ENCODE measurements at places on chromosomes 11 and 22.

GRCh38 chr22:44182588-44183286 is 2.0 kb downstream of the PARVG start:
- DNase-seq: no peak

- DNase-seq: no peak
Observed at GRCh38 chr22:23481369-23481768, 98.7 kb downstream of the IGLL1 start.

DNA sequence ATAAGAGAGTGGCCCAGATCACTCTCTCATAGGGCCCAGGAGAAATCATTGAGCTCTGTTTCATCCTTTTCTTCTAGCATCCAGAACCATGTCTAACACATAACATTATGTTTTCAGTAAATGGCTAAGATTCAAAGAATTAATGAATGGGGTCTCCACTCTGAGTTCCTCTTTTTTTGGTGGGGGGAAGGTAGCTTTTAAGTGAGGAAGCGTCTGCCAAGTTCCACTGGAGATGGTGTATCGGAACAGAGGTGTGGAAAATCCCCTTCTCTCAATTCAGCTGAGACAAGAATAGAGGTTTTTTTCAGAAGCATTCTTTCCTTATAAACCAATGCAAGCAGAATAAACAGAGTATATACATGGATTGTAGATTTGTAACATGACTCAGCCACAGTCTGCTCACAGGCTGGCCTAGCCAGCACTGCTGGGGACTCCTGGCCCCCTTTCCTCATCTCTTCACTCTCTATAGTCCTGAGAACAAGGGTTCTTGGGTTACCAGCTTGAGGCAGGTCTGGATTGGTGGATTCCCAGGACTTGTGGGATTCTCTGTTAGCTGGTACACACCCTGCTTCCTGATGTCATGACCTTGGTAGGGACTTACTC is 97.2 kb downstream of the TRAF6 start:
- no peak for DNase-seq

GRCh38 chr22:45497351-45498145 is 5.1 kb upstream of the FBLN1 start:
- no peak for DNase-seq

- DNase-seq: no peak
Observed at GRCh38 chr11:128467610-128468041, 119.7 kb downstream of the ETS1 start.

DNA sequence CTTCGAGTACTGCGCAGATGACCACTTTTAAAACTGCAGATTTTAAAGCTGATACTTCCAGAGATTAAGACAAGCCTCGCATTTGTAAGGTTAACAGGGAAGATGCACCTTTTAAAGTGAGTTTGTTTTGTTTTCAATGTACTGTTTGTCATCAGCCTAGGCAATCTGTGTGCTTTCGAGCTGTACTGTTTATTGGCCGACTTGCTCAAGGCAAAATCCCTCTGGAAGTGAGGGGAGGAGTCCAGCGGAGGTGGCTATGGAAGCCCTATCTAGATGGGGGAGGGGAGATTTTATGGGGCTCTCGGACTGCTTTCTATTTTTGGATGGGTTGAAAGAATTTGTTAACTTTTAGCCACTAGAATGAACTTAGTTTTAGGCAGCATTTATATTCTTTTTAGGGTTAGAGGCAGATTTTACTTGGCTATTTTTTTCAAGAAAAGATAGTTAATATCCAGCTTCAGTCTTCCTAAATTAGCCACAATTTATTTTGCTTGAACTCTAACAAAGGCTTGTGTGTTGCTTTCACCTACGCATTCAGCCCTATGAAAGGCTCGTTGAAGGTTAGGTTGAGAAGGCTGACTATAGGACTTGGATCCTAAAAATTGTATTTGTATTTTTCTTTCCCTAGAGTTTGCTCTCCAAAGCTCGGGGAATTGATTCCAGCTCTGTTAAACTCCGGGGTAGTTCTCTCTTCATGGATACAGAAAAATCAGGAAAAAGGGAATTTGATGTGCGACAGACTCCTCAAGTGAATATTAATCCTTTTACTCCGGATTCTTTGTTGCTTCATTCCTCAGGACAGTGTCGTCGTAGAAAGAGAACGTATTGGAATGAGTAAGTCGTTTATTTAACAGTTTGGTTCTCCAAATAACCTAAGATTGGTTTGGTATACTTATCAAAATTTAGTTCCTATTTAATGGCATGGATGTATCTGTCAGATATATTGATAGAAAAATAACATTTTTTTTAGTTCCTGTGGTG is 2.1 kb downstream of the WEE1 start:
- DNase-seq: no peak

DNA sequence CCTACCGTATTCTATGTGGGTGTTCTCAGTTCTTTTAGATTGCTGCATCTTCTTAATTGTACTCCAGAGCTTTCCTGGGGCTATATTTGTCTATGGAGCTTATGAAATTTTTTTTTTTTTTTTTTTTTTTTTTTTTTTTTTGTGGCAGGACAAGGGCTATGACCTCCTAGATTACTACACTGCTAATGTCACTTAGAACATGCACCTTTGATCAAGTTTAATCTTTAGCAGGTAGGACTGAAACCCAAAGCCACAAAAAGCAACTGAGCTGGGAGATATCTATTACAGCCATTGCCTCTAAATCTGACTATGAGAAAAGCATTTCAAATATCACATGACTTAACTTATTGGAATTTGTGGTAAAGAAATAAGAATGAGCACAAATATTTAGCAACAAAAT is 21.7 kb upstream of the ABTB2 start:
- DNase-seq: no peak

- DNase-seq: no peak
Observed at GRCh38 chr11:130536106-130537040, 87.9 kb downstream of the ADAMTS15 start.

DNA sequence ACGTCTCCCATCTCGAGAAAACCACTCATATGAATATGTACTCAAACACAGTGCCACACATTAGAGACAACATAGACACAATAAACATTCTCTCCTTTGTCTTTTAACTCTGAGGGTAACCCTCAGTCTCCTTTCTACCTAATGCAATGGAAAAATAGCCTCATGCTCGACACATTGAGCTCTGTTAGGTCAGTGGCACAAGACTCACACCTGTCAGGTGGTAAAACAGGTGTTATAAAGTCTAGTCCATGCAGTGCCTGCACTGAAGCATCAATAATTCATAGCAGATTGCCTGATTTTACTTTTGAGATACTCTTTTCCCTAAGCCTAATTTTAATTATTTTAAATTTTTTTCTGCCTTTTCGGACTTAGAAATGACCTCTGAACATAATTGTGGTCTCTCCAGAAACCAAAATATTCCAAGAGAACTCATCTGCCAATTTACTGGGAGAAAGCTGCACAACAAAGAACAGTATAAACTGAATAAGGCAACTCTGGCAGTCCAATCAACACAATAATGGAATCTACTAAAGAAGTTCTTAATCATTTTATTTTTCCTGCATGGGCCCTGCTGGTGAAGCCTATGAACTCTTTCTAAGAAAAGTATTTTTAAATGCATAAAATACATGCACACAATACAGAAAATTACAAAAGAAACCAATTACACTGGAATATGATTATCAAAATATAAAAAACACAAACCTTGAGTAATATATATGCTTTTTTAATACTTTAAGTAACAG is 9.9 kb downstream of the RDX start:
- DNase-seq: no peak

DNA sequence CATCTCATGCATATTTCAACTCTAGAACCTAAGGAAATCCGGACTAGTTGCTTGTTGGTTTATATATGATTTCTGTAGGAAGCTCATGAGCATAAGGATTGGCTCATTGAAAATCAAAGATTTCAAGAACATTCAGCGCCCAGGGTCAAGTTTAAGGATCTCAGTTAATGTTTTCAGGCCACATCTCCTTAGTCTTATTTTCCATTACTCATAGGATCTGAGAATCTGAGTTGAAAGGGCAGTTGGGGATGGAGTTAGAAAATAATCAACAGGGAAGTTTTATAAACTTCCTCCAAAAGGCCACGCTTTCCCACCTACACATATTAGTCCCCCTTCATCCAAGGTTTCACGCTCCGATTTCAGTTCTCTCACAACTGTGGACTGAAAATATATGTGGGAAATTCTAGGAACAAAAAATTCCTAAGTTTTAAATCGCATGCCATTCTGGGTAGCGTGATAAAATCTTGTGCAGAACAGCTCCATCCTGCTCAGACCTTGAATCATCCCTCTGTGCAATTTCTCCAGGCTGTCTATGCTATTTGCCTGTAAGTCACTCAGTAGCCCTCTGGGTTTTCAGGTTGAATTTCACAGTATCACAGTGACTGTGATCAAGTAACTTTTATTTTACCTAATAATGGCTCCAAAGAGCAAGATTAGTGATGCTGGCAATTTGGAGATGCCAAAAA is 160.2 kb downstream of the KIRREL3 start:
- DNase-seq: no peak

DNA sequence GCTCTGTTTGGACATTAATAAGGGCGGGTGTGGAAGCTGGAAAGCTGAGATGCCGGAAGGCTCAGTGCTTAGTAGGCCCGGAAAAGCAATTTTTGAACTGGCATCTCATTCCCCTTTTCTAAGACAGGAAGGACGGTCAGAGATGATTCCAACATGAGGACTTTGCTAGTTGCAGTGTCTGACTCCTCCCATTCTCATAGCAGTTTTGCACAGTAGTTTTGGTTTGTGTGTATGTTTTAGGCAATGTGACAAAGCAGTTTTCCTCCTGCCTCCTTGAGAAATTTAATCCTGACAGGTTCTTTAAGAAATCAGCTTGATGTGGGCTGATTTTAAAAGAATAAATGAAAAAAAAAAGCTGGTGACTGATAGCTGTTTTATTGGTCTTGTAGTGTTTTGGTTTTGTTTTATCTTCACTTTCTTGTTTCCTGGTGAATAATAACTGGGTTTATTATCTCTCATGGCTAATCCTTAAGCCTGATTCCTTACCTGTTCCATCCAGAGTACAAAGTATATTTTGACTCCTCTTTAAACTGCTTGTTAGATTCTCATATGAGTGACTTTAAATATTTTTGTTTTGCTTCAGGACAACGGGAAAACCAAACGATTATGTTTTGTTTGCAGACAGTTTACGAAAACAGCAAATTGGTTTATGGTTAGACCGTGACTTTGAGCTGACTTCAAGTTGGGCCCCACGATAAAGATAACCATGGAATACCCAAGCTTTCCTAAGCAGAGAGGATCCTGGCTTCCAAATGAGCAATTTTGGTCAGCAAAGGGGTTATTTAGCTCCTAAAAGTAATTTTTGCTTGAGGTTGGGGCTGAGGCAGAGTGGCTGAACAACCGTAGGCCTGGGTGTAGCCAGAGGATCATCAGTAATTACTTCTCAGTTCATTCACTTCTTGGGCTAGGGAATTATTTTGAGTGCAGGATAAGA is 3.4 kb downstream of the PTPRJ start:
- DNase-seq: no peak

DNA sequence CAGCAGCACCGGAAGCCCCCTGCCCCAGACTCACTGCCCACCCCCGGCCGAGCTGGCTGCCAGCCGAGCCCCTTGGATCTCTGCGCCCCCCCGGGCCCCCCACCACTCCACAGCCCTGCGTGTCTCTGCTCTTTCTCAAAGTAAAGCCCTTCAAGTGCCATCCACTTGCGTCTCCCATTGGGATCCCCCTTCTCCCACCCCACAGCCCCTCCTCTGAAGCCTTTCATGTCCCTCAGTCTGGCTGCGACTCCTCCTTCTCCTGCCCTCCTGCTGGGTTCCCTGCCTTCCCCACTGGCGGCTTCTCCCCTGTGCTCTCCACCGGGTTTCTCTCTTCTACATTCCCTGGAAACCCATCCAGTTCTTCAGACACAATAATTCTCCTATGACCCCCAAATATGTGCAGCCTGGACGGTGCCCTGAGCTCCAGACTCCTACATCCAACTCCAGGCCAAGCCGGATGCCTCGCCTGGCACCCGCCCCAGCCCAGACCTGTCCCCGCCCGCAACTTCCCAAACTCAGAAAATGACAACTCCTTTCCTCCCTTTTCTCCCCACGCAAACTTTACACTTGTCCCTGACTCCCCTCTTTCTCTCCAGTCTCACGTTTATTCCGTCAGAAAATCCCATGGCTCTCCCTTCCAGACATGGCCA is 108.9 kb downstream of the WNT7B start:
- no peak for DNase-seq

- DNase-seq: no peak
Observed at GRCh38 chr11:4884361-4884760, 2.7 kb downstream of the OR51T1 start.

GRCh38 chr11:109945626-109946321 is 147.4 kb upstream of the ZC3H12C start:
- DNase-seq: no peak

GRCh38 chr11:44624761-44625221 is 59.3 kb downstream of the CD82 start:
- no peak for DNase-seq

DNA sequence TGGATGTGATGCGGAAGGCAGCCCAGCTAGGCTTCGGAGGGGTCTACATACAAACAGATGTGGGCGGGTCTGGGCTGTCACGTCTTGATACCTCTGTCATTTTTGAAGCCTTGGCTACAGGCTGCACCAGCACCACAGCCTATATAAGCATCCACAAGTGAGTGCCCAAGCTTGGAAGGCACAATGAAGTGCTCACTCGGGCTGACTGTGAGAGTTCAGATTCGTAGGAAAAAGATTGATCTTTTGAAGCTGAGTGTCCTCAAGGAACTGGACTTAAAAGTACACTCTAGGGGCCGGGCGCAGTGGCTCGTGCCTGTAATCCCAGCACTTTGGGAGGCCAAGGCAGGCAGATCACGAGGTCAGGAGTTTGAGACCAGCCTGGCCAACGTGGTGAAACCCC is 3.7 kb downstream of the ACAD8 start:
- DNase-seq: no peak

DNA sequence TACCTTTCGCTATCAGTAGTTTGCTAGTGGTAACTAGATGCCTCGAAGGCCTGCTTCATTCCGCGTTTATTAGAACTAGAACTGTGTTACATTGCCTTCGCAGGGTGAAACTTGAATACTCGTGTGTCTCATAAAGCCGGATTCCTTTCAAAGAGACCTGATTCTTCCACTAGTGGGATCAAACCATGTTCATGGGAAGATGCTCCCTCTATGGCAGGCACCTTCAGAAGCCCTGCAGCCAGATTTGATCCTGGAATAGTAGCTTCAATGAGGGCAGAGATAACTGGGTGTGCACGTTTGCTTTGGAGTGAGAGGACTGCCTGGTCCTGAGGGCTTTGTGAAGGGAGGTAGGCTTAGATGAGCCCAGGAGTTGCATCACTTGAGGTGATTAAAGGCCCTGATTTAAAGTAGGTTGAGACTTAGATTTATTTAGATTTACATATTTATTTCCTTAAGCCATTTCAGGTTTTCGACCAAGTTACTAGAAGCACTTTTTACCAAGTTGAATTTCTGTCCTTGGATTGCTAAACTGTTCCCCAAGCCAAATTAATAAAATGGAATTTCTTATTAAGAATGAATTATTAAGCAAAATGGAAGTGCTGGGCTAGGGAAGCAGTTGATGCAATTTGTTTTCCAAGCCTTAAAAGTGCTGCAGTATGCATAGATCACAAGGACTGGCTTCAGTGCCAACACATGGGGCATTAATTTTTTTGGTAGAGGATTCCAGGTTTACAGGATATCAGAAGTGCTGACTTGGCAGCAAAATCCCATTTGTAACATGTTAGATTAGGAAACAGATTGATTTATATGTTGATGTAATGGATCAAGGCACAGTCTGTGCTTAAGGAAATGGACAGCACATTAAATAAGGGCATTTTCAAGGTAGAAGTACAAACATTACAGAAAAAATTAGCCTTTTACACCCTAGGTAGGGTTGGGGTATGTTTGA is 32.9 kb downstream of the APLP2 start:
- no peak for DNase-seq

- DNase-seq: no peak
Observed at GRCh38 chr11:44885919-44886789, 64.5 kb downstream of the TP53I11 start.

- DNase-seq: no peak
Observed at GRCh38 chr11:86159581-86159891, 85.0 kb upstream of the EED start.

GRCh38 chr22:21064917-21065864 is 19.4 kb downstream of the LRRC74B start:
- DNase-seq: no peak

All from stimulated activated CD4-positive, alpha-beta T cell treated with anti-CD3 and anti-CD28 coated beads, TNF-alpha, amount 100 ng/mL, for 1 hour (primary cell).